ENCODE measurements at places on chromosomes 3 and 15.

DNA sequence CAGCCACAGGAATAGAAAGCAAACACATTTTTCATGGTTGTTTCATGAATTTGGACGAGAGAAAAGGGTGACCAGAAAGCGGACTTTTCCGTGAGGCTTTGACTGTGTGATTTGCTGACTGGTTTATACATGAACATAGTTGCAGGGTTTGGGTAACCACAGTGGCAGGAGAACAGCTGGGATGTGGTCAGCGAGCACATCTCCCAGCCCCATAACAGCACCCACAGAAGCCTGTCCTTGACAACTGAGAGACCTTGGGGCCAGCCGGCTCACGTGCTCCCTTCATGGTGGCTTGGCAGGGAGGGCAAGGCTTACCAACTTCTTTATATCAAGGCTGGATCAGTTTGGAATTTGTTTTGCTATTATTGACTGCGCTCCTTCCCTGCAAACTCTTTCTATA is 13.2 kb upstream of the RGMA start:
- DNase-seq, result no peak

GRCh38 chr3:90036939-90037469 is 929.6 kb downstream of the EPHA3 start:
- DNase-seq, result no peak

GRCh38 chr3:159130108-159130507 is 328.3 kb downstream of the MFSD1 start:
- DNase-seq, result peak; percentile 28

GRCh38 chr3:120272286-120272685 is 12.7 kb downstream of the GPR156 start:
- DNase-seq, result no peak

GRCh38 chr3:191334346-191334893 is 4.1 kb upstream of the UTS2B start:
- DNase-seq, result no peak

DNA sequence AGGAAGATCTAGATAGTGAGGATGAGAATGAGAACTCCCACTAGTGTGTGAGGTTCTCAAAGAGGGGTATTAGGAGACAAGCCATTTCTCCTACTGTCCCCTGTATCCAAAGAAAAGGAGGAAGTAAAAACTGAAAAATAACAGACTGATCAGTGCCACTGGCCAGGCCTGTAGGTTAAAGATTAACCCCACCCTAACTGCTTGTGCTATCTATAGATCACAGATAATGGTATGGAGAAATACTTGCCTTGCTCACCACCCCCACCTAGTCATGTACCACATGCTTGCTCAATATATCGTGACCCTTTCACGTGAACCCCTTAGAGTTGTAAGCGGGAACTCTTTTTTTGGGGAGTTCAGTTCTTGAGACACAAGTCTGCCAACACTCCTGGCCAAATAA is 519.7 kb upstream of the FRG2C start:
- no peak for DNase-seq

DNA sequence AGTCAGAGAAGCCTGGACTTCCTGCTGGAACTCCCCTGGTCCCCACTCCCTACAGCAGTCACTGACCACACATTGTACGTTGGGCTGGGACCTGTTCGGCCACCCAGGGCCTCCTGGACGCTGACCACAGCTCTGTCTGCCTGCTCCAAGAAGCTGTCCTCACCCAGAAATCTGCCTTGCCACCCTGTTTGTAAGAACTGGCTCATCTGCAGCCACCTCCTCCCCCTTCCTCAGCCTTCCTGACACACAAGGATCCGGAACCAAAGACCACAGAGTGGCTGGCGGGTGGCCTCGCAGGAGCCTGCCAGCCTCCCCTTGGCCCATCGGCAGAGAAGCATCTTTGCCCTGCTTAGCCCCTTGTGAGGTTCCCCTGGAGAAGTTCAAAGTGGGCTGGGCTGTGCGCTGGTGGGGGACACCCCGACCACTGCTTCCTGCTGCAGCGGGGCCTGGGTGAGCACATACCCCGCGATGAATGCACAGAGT is 91.9 kb downstream of the PCSK6 start:
- DNase-seq, result no peak

DNA sequence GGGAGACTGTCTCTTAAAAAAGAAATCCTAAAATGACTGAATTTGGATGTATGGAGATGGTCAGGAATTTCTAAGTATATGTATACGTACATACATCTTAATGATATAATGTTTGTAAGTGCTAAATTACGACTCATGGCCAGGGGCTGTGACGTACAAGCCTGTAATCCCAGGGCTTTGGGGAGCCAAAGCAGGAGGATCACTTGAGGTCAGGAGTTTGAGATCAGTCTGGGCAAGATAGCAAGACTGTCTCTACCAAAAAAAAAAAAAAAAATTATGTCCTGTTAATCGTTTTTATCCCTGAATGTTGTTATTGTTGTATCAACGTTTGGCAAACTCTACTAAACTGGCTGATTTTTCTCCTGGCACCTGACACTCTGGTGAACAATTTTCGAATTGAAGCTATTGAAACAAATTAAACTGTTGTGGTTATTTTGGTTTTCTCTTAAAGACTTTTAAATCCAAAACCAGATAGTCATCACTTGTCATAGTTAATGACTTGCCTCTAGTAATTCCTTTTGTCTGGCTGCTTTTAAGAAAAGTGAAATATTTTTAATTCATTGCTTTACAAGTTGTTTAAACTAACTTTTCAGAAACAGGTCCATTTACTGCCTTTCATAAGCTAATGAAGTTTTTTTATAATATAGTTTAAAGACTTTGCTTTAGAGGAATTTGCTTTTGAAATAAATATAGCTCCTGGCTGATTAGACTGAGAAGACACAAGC is 7.0 kb downstream of the MORF4L1 start:
- DNase-seq, result no peak

GRCh38 chr3:186060222-186060621 is 48.7 kb downstream of the ETV5 start:
- DNase-seq, result no peak

- no peak for DNase-seq
These were observed 7.8 kb upstream of the RHCG start for GRCh38 chr15:89504166-89504565.
